ENCODE measurements at places on chromosomes 11 and 22. TPM values are rescaled to one million over a fixed set of nuclear protein-coding genes. Genes with fewer than 3 reads are reported as not detected.

TNNI2 gene
- not detected for total RNA-seq

SIK2 gene
- 16.6 TPM for total RNA-seq

OR10D3 gene
- not detected for total RNA-seq

NAALAD2 gene
- 7.4 TPM for total RNA-seq

CECR2 gene
- not detected for total RNA-seq

LSP1 gene
- total RNA-seq, result 0.65 TPM

HEPACAM gene
- total RNA-seq, result not detected

MIF gene
- 141 TPM for total RNA-seq

ACR gene
- total RNA-seq, result 0.16 TPM
